D721Med (cell line): ENCODE measurements at places on chromosomes 3 and 15.

- DNase-seq = no peak
Measured at GRCh38 chr15:82014989-82015388, 30.8 kb downstream of the MEX3B start.

DNA sequence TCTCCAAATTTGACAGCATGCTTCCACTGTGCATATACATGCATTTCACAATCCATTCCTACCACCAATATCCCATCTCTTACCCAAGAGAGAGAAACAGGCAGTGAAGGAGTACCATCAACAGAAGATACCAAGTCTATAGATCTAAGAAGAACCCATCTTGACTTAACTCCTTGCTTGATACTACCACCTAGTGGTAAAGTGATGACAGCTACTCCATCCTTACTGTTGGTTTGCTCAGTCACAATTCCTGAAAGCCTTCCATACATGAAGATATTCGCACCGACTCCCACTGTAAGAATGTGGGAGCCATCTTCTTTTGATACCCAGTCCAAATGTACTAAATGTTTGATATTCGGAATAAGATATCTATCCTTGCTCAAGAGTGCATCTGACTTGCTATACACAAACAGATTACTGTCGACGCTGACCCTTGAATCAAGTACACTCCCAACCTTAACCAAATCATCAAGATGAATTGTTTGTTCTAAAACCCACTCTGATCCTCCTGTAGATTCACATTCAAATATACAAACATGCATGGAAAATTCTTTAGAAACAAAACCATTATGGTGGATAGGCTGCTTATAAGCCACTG, 123.1 kb downstream of the DMXL2 start:
- no peak for DNase-seq

DNA sequence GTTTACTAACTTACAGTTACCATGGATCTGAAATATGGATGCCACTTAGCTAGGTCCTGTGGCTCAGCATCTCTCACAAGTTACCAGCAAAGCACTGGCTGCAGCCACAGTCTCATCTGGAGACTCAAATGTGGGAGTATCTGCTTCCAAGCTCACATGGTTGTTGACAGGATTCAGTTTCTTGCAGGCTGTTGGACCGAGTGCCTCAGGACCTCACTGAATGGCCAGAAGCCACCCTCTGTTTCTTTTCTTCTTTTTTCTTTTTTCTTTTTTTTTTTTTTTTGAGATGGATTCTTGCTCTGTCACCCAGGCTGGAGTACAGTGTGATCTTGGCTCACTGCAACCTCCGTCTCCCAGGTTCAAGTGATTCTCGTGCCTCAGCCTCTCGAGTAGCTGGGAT, 20.1 kb upstream of the AMOTL2 start:
- no peak for DNase-seq

- no peak for DNase-seq
Measured at GRCh38 chr3:30779686-30780287, 114.7 kb downstream of the GADL1 start.

GRCh38 chr3:172911142-172911541, 160.6 kb downstream of the ECT2 start:
- DNase-seq = no peak
